NCI-H187 (cell line): ENCODE measurements at places on chromosomes 6 and 20.

DNA sequence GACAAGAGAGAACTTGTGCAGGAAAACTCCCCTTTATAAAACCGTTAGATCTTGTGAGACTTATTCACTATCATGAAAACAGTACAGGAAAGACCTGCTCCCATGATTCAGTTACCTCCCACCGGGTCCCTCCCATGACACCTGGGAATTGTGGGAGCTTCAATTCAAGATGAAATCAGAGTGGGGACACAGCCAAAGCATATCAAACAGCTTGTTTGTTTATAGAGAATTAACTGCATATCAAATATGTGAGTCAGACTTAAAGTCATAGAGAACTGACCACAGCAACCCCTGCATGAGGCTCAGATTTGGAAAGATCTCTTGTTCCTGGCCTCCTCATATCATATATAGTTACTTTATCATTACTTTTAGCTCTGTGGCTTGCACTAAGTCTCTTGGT, 29.1 kb upstream of the HDAC2 start:
- DNase-seq, result no peak

GRCh38 chr6:166771701-166772100, 144.7 kb upstream of the RPS6KA2 start:
- no peak for DNase-seq

GRCh38 chr6:160791981-160792418, 90.0 kb downstream of the PLG start:
- DNase-seq, result no peak

GRCh38 chr6:13763740-13764381, 50.5 kb downstream of the MCUR1 start:
- DNase-seq, result no peak

- DNase-seq, result no peak
Observed at GRCh38 chr20:20360464-20360863, 7.4 kb upstream of the INSM1 start.

GRCh38 chr6:159089909-159090308, 45.1 kb upstream of the TAGAP start:
- DNase-seq, result no peak

DNA sequence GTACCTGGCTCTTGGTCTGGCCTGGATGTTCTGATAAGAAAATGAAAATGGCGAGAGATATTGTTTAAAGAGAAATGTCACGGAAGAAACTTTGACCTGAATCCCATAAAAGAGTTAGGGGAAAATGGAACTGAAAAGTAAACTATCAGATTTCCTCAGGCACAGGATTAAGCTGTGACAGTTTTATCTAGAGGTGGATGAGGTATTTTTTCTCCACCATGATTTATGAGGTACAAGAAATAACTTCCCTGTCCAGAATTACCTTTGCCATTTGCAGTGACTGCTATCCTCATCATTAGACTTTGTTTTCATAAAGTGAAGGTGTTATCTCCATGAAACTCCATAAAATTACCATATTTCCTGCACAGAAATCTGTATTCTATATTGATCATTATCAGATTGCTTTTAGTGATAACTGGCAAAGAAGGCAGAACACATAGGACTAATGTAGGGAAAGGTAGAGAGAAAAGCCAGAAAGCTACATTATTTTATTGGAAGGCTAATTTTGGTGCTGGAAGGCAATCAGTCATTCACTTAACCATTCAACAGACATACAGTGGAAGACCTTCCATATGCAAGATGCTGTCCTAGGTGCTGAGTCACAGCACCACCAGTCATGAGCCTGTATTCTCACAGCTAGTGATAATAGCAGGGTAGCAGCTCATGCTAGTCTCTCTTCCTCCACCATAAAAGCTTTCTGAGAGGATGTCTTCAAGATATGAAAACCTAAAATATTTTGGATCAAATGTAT, 427.3 kb upstream of the CITED2 start:
- no peak for DNase-seq

- DNase-seq, result no peak
Observed at GRCh38 chr6:1589208-1589607, 20.5 kb upstream of the FOXC1 start.
